ENCODE measurements at places on chromosomes 6 and 20.

- DNase-seq, result no peak
These were observed 275.4 kb downstream of the TSHZ2 start for GRCh38 chr20:53247468-53248103.

GRCh38 chr6:159681191-159681880 is 11.7 kb downstream of the SOD2 start:
- DNase-seq, result no peak

- DNase-seq, result no peak
These were observed 183.6 kb downstream of the FAXC start for GRCh38 chr6:99165838-99166237.

DNA sequence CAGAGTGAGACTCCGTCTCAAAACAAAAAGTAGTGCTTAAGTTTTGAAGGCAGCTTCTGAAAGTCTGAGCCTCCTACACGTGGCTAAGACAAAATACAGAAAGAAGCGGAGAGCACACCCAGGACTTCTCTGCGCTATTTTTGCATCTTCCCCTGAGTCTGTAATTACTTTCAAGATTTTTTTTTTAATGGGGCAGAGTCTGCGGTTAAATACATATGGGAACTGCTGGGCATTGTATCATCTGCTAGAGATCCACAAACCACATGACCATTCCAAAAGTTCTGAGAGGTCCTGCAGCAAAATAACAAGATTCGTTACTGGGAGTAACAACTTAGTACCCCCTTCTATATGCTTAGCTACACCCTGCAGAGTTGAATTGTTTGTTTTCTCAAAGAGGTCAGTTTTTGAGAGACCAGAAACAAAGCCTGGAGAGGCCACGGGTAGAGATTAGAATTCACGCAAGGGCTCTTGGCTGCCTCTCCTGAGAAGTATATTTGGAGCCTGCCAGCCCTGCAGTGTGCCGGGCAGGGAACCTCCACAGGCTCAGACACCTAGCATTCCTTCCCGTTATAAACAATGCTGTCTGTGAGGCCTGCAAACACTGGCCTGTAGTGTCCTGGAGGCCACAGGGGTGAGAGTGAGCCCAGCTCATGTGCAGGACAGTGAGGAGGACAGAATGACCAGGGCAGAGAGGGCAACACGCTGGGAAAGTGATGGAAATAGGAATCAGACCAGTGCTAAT is 48.2 kb upstream of the FAM50B start:
- no peak for DNase-seq

DNA sequence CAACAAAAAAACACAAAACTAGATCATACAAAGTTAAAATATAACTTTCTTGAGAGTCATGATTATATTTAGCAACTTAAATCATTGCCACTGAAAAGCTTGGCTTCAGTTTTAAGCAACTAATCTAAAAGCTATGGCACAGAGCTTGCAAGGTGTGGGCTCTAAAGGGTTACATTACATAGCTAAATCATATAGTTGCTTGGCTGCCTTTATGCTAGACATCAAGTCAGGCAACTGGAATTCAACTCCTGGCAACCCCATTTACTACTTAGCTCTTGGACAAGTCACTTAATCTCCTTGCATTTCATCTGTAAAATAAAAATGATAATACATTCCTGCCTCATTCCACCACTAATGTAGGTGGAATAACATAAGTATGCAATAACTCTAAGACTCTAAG is 40.9 kb upstream of the GCM1 start:
- DNase-seq, result no peak

- no peak for DNase-seq
These were observed 98.1 kb downstream of the NFATC2 start for GRCh38 chr20:51444467-51444866.

- no peak for DNase-seq
These were observed 137.3 kb downstream of the STXBP5 start for GRCh38 chr6:147341486-147341885.

DNA sequence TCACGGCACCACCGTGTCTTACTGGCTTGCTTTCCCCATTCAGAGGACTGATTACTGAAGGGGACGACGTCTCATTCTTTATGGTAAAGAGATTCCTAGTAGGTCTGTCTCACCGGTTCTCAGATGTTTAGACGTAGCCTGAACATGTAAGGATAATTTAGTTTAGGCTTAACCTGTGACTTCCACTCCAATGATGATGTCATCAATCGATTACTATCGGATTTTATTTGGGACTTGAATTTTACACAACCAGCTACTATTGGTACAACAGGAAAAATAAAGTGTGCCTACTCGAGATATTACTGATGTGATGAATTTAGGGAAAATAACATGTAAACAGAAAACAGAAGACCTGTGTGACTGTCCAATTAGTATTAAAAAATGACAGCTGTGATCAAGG is 4.5 kb upstream of the SSR1 start:
- DNase-seq, result no peak

GRCh38 chr20:23013429-23013828 is 21.7 kb upstream of the SSTR4 start:
- DNase-seq, result no peak

Data from central memory CD4-positive, alpha-beta T cell (primary cell).